GOT3 (cell line): ENCODE measurements at places on chromosomes 5 and 9.

DNA sequence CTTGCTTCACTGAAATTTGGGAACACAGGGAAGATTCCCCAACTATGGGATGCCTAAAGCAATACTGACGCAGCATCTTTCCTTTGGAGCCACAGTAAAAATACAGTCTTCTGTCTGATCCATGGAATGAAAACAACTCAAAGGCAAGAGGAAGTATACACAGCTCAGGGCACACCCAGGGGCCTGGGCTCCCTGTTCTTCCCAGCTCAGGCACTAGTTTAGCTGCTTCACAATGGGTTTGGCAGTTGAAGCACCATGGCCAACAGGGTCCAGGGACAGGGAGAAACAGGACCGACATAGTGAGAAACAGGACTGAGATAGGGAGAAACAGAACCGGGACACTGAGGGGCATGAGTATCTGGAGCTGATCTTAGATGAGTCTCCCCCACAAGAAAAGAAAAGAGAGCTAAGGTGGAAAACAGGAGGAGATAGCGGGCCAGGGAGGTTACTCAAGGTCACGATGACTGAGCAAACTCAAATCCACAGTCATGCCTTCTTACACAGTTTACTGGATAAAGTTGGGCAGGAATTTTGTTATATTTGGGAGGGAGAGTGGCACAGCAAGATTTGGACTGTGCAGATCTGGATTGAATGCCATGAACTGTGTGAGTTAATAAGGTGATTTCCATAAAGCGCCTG is 198.8 kb downstream of the SMARCA2 start:
- no peak for DNase-seq

DNA sequence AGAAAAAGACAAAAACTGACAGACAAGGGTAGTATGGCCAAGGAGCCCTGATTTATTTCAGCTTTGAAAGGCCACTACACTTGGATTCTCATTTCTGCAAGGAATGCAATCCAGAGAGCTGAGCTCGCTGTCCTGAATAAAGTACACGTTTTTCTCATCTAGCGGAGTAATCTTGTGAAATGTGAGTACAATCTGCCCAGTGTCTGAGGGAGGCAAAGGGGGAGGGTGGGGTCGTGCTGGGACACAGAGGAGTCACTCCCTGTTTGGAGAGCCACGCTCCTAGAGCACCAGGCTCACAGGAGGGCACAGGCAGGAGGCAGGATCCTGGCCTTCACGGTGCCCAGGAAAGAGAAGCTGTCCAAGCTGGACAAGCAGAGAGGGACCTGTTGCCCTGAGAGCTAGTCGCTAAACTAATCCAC is 51.0 kb upstream of the IFNK start:
- no peak for DNase-seq

GRCh38 chr9:86614871-86615849 is 260.9 kb upstream of the TUT7 start:
- DNase-seq, result no peak

- DNase-seq, result no peak
These were observed 129.7 kb upstream of the TMEM161B start for GRCh38 chr5:88398316-88398715.

- no peak for DNase-seq
These were observed 9.2 kb upstream of the ERAP1 start for GRCh38 chr5:96816991-96817390.

DNA sequence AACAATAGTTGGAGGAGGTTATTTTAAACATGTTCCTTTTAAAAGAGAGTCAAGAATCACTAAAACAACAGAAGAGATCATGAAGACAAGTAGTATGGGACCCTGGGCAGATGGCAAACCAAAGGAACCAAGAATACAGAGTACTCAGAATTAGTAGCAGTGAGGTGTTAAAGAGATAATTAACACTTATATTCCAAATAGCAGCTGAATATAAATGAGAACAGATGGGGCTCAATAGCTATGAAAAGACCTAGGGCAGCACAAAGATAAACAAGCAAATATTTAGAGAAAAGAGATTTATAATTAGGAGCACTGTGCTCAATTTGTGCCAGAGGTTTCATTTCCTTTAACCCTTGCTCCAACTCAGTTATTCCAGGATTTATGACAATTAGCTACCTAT is 159.1 kb downstream of the FAM114A2 start:
- DNase-seq, result no peak

DNA sequence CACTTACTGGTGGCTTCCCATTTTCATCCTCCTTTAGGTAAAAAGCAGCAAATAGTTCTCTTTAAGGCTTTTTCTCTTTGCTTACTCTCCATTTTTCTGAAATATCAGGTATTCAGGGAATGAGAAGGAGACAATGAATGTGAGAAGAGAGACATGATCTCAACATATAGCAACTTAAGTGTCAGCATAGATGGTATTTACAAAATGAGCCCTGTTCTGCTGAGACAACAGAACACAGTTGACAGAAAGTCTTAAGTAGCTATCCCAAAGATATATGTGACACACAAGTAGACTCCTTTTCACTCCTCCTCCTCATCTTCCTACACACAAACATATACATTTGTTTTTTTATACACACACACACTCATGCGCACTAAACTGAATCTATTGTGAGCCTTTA is 649.3 kb upstream of the WWC1 start:
- no peak for DNase-seq

DNA sequence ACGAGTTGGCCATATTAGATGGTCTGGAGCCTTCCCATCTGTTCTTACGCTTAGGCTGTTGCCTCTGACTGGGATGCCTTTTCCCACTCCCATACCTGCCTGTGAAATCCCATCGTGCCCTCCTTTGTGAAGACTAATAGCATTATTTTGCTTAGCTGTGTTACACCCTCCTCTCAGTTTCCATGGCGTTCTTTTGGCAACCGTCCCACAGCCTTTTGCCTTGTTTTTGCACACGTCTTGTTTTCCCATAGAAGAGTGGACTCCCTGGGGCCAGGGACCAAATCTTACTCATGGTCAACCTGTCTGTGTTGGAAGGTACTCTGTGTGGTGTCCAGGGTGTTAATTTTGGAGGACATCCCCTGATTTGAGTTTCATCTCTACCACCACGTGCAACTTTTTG is 242.1 kb downstream of the HSPA4 start:
- DNase-seq, result no peak

DNA sequence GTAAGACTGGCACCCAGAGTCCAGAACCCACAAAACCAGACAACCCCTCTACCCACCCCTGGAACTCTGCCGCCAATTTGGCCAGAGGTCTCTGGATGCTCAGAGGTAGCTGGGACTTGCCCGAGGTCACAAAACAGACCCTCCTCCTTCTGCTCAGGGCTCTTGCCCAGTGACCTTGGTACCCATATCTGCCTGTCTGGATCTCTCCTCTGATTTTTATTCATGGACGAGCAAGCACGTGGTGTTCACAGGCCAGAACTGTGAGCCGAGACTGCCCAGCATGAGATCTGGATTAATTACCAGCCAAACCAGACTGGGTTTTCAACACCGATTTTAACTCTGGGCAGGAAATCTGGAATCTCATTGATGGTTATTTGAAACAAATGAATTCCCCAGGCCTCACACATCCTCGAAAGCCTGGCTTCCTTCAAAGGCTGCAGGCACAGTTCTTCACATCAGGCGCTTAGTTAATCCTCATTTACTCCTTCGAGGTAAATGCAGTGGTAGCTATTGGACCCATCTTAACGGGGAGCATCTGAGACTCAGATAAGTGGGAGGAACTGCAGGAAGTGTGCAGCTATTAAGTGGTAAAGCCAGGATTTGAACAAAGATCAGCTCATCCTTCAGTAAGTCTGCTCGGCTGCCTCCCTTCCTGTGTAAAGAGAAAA is 21.4 kb downstream of the COL27A1 start:
- no peak for DNase-seq

DNA sequence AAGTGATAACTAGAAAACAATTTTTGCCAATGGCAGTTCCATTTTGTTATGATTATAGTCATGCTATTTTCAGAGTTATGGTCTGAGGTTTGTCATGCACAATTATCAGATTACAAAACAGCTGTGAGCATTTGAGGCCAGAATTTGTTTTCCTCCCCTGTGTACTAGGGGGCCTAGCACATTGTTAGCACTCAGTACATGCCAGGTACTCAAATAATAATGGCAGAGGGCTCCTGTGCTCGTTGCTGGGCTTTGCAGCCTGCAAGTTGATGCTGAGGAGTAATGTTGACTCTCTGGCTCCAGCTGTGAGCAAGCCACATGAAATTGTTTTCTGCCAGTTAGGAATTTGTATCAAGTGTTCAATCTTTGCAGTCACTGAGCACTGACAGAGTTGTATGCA is 6.9 kb downstream of the DNAI1 start:
- no peak for DNase-seq

- no peak for DNase-seq
These were observed 147.5 kb upstream of the RUSC2 start for GRCh38 chr9:35342221-35342958.
